ENCODE measurements at places on chromosomes 7 and 10.

DNA sequence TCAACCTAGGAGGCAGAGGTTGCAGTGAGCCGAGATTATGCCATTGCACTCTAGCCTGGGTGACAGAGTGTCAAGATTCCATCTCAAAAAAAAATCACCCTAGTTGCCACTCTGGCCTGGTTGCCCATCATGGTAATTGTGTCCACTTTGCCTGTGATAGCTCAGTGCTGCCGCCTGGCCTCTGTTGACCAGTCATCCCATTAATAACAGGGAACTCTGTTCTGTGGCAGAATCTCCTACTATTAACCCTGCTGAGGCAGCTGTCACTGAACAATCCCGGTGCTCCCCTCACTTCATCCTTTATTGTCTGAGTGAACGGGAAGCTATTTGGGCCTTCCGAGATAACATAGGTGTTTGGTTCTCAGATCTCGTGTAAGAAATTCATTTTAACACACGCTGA, 14.6 kb downstream of the ZNF3 start:
- DNase-seq, result no peak

DNA sequence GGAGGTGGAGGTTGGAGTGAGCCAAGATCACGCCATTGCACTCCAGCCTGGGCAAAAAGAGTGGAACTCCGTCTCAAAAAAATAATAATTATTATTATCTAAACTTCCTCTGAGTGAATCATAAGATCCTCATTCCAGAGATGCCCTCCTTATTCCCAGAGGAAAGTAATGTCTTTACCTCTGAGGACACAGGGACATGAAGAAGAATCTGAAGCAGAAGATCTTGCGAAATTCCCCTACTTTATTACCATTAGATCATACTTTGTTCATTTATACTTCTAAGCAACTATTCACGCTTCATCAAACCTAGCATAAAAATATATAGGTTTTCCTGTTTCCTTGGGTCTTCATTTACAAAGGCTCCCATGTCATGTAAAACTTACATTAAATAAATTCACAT, 143.1 kb downstream of the ETV1 start:
- no peak for DNase-seq

GRCh38 chr10:27844223-27844622, 98.6 kb upstream of the MKX start:
- DNase-seq, result no peak

DNA sequence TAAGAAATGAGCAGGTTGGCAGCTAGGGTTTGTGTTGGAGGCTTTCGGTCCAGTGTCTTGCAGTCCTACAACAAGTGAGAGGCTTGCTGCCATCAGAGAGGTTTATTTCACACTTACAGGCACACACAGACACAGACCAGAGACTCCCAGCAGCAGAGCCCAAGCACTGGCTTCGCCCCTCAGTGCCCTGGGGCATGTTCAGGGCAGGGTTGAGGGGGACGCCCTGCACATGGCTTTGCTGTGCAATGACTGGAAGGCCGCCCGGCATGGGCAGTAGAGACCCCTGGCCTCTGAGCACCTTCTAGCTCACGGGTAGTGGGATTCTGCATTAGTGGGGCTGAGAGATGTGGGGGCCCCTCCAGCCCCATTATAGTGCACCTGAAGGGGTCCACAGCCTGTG, 3.8 kb downstream of the SPRN start:
- no peak for DNase-seq

GRCh38 chr10:89425000-89425399, 10.6 kb downstream of the IFIT5 start:
- no peak for DNase-seq

GRCh38 chr10:110641256-110641655, 2.9 kb upstream of the RBM20 start:
- DNase-seq, result no peak

- no peak for DNase-seq
Measured at GRCh38 chr7:159271781-159272180, 127.1 kb upstream of the VIPR2 start.

DNA sequence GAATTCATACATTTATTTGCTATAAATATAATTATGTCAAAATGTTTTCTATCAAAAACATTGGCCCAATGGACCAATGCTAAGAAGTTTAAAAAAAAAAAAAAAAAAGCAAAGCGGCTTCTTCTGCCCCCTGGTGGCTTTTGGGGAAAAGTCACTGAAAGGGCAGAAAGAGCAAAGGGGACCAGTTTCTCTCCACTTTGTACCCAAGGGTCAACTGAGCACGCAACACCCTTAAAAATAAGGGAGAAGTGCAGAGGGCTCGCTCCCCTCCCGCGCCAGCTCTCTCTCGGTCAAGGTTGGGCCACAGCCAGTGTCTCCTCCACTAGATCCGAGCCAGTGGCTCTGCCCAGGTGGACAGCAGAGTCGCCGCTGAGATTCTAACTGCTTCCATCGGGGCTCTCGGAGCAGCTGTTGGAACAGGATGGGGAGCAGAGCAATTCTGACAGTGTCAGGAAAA, 136.4 kb upstream of the FGFR2 start:
- no peak for DNase-seq

DNA sequence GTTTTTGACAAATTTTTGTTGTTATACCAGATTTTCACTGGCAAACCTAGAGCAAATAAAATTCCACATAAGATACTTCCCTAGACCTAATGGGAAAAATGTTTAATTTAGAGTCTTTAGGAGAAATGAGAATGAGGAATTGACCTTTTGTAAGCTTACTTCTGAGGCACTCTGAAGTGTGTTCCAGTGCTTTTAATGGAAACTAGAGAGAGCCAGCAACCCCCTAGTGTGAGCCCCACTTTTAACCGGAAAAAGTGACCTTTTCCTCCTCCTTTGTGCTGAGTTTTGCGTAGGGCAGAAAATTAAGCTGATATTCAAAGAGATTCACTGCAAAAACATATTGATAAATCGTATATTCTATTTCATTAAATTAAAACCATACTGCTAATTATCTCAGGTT, 5.2 kb downstream of the IKZF1 start:
- DNase-seq, result no peak

- no peak for DNase-seq
Measured at GRCh38 chr10:125783408-125783807, 7.8 kb upstream of the MMP21 start.

DNA sequence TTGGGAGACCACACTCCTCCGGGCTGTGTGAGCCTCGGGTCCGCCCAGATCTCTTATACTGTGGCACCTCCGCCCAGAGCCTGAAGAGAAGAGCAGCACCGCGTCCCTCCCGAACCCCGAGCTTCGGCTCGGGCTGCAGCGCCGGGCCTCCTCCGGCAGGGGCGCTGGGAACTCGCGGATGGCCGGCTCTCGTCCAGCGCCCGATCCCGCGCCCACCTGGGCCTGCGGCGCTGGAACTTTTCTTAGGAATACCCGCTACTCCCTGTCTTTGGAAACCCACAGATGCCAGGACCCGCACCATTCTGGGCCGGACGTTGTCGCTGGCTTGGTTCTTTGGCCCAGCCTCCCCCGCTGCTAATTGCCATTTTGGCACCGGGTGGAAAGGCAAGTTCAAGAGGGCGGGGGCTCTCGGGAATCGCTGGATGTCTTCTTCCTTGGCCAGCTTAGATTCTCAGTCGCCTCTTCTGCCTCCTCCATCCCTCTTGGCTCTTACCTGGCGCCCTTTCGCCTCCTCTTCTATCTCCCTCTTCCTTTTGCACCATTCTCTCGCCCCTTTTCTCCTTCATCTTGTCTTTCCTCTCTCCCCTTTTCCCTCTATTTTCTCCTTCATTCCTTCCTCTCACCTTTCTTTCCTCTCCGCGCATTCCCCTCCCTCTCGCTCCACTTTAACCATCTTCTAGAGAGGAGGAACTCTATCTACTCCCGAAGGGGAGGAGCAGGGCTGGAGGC, 2.1 kb upstream of the SORCS3 start:
- DNase-seq, result no peak

- no peak for DNase-seq
Measured at GRCh38 chr7:68929781-68930261, 668.5 kb upstream of the AUTS2 start.

DNA sequence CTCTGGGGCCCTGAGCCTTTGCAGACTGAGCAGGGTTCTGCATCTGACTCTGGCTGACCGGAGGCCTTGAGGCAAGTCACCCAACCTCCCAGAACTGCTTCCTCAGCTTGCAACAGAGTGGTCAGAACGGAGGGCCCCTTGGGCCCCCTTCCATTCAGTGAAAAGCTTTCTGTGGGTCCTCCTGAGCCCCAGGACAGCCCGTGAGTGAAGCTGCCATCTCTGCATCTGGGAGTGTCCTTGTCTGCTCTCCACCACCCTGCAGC, 224.7 kb downstream of the DNAJB6 start:
- DNase-seq, result no peak

DNA sequence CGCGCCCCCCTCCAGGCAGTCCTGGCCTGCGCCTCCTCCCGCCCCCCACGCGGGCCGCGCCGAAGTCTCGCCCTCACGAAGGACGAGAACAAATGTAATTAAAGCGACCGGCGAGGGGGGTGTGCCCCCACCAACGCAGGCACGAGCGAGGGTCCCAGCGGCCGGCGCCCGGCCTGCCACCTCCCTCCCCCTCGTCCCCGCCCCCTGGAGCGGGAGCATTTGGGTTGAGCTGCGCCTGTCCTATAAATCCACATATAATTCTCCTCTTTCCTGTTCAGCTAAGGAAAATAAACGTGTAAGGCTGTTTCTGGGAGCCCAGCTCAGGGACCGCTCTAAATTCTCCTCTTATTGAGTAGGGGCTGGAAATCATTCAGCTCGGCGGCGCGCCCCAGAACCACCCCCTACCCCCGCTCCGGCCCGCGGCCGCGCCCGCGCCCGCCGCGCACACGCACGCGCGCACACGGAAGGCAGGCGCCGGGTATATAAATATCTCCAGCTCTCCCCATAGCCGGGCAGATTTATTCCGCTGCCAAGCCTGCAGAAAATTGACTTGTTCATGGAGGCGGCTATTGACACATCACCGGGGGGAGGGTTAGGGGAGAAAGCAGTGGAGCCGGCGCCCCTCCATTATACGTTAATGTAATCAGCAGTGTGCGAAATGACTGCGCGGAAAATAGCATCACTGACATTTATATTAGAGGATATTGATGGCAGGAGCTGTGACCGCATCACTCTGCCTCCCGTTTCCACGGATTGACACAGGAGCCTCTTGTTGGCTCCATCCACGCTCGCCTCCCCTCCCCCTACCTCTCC, 61.6 kb upstream of the BTRC start:
- DNase-seq, result no peak

DNA sequence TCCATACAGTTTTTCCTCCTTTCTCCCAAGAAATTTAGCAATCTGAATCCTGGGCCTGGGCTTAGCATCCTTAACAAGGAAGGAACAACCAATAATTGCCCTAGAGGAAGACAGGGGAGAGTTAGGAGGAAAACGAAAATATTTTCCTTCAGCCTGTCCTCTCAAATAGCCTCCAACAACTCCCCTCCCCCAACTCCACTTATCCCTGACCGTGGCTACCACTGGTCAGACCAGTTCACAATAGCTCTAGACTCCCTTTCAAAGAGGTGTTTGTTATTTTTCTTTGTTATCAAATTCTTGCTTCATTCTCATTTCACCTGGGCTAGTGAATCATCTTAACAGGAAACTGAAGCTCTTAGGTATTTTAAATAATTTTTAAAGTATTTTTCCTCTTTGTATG, 114.1 kb downstream of the CPED1 start:
- DNase-seq, result no peak

GRCh38 chr7:139943401-139943800, 114.3 kb downstream of the TBXAS1 start:
- no peak for DNase-seq

GRCh38 chr10:12638103-12638502, 288.8 kb downstream of the CAMK1D start:
- no peak for DNase-seq

DNA sequence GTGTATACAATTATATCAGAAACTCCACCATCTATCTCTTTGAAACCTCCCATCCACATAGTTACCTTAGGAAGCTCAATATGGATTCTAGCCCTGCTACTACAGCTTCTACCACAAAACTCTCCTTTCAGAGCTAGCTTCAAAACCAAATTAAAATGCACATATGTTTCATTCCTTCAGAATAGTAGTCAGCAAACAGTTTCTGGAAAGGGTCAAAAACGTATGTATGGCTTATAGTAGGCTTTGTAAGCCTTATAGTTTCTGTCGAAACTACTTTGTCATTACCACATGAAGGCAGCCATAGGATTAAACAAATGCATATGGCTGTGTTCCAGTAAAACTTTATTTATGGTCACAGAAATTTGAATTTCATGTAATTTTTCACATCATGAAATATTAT, 155.6 kb upstream of the LAMB4 start:
- DNase-seq, result no peak

DNA sequence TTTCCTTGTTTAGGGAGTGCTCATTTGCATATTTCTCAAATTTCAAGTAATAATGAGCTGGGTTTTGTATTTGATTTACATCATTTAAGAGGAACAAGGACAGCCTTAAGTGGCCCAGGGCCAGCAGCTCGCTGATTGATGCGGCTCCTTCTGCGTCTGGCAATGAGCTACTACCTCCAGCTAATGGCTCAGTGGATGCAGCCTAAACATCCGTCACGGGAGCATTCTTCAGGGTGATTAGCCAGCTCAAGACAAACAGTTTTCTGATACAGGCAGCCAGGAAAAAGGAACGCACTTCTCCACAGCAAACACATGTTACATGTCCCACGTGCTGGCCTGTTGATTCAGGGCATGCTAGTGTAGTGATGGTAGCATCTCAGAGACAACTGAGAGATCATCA, 169.3 kb upstream of the TCERG1L start:
- DNase-seq, result no peak

DNA sequence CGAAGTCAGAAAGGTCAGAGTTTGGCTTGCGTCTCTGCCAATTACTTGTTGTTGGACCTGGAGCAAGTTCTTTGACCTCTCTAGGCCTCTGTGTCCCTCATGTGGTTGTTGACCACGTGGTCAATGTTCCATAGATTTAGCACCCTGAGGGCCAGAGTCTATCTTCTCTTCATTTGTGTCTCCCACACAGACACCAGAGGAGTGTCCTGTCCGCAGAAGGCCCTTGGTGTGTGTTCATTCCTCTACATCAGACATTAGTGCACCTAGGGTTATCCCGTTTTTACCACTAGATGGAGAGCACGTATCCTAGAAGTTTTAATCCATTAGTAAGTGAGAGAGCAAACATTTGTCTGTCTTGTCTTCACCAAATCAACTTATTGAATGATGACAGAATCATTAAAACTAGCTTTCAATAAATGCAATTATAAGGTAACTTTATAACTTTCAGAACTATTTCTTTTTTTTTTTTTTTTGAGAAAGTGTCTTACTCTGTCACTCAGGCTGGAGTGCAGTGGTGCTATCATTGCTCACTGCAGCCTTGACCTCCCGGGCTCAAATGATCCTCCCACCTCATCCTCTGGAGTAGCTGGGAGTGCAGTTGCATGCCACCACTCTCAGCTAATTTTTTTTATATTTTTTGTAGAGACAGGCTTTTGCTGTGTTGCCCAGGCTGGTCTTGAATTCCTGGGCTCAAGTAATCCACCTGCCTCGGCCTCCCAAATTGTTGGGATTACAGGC, 122.5 kb upstream of the ANKRD1 start:
- DNase-seq, result no peak
